ENCODE measurements at places on chromosomes 13 and 19.

DNA sequence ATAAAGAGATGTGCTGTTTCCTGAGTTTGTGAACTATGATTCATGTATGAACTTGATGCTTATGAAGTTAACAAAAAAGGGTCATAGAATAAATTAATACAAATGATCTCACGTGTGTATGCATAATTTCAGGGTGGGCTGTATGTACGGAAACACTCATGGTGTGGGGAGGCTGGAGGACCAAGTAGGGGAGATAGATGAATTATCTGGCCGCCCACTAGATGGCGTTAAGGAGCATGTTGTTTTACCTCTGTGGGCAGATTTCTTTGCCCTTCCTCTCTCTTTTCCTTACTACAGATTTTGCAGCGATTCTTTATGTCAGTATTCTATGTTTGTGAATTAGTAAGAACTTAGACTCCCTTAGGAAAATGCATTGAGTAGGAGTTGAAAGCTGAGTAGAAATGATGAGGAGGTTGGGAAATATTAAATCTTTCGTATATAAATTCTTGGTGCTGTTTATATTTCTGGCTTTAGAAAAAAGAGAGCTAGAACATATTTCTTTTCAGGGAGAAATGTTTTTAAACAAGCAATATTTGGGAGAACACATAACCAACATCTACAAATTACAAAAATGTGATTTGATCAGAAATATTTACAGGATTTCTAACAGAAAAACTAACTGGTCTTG lies 47.4 kb upstream of the TMTC4 start:
- peak; percentile 37 for DNase-seq

GRCh38 chr13:108120302-108120701 lies 95.0 kb downstream of the LIG4 start:
- DNase-seq: no peak

- DNase-seq: no peak
These were observed 6.2 kb downstream of the UBAC2 start for GRCh38 chr13:99206873-99207272.

GRCh38 chr13:79908381-79908780 lies 427.4 kb downstream of the NDFIP2 start:
- DNase-seq: peak; percentile 25

DNA sequence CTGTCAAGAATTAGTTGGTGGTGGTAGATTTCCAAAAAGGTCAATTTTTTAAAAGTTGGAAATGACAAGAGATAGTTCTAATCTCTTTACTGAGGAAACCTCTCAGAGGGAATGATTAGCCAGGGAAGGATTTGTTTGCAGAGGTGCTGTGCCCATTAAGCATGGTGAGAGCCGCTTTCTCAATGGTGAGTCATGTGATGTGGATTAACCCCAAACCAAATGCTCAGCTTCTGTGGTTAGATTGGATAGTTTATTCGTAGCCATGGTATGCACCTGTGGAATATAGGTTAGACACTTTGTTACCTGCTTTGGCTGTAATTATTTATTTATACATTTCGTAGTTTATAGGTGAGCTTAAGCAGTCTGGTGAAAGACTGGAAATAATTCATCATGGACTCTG lies 7.1 kb downstream of the HNRNPM start:
- no peak for DNase-seq

DNA sequence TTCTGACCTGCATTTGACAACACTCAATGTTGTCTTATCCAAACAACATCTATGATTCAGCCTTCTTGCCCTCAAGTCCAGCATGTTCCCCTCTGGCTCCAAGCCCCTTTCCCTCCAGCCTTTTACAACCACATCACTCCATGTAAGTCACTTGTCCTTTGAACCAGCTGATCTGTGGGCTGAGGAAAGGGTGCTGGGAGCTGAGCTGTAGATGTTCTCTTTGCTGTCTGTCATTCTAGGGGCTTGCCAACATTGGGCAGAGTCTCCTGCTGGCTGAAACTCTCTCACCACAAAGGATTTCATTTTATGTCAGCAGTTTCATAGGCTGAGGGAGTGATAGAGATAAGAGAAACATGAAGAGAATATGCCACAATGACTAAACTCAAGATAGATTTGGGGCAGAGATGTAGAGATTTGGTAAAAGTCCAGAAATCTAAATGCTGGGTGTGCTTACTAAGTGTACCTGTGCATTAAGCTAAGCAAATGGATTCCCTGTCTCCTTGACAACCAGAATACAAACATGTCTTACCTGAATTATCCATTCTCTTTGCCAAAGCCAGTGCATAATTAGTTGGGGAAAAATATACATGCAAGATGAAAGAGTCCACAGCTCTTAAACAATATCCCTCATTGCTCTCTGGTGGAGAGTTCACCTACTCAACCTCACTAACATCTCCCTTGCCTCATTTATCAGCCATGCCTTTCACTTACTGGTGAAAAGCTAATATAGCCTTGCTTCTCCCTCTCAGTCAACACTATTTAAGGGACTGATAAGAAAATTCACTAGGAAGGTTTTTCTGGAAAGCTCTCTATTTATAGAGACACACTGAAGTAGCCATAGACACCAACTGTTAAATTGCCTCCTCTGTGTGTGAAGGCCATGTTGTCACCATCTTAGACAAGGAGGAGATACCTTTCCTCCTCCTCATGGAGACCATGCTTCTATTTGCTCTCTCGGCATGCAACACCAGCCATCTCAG lies 175.5 kb upstream of the SERP2 start:
- DNase-seq: no peak

DNA sequence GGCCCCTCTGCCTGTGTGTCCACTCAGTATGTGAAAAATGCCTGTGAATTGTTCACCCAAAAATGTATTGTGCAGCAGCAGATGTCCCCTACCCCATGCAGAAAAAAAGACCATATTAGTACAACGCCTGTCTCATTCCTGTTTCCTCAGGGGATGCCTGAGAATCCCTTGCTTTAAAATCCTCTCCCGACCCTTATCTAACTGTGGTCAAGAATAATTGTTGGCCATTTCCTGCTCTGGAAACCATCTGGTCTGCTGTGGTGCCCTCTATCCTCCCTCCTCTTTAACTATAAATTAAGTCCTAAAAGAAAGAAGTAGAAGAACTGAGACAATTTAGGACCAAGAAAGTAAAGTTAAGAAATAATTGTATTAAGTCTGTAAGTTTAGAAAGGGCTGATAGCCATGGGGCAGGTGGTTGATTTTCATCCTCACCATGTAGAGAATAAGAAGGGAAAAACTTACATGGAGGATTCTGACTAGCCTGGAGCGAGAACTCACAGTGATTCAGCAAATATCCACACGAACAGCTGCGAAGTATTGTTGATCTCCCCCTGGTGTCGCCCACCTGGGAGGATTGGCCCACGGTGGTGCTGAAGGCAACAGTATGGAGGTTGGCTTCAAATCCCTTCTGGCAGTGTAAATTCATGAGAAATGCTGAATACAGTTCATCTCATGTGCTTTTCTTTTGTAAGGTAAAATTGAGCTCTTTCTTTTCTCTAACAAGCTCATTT lies 85.6 kb downstream of the COL4A2 start:
- no peak for DNase-seq

DNA sequence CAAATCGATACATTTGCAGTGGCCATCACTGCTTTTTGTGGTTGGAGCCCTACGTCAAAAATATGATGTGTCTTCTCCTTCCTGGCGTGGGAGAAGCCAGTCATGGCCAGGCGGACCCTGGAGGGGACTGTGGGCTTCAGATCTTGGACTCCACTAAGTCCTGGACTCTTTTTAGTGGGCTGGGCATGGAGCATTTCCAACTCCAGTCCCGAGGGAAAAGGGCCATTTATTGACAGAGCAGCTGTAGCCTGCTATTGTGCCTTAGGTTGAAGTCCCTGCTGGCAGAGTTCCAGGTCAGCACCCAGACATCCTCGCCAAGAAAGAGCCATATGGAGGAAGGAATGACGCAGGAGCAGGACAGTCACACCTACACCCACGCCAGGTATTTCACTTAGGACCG lies 179.2 kb upstream of the ZNF507 start:
- no peak for DNase-seq

DNA sequence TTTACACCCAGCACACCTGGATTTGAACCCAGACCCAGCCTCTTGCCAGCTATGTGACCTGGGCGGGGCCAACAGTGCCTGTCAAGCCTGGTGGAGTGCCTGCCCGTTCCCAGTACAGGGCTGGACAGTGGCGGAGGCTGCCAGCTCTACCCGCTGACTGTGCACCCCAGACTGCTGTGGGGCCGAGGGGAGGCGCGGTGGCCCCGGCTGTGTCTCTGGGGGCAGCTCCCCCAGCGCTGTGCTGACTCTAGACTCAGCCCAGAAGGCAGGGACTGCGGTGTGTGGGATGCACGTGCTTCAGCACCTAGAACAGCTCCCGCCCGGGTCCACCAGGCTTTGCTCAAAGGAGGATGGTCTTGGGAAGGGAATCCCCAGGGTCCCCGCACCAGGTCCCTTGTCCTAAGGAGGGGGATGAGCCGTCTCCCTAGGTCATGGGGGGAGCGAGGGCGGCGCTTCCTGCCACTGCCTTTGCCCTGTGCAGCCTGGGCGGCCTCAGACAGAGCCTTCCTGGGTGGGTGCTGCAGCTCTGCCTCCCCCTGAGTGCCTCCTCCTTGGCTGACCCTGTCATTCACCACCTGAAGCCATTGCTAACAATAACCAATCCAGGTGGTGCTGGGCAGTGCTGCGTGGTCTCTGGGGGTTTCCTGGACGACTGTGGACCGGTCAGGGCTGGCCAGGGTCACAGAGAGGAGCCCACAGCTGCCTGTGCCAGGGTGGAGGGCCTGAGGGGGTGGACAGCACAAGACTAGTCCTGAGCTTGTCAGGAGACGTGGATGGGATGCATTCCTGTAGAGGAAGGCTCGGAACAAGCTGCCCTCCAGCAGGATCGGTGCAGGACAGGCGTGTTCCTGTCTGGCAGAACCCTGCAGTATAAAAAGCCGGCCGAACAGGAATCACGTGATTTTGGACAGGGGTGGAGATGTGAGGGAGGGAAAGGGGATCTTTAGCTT lies 18.6 kb downstream of the TMEM255B start:
- peak; percentile 26 for DNase-seq

- DNase-seq: no peak
These were observed 14.5 kb downstream of the ERFL start for GRCh38 chr19:41913538-41914423.

DNA sequence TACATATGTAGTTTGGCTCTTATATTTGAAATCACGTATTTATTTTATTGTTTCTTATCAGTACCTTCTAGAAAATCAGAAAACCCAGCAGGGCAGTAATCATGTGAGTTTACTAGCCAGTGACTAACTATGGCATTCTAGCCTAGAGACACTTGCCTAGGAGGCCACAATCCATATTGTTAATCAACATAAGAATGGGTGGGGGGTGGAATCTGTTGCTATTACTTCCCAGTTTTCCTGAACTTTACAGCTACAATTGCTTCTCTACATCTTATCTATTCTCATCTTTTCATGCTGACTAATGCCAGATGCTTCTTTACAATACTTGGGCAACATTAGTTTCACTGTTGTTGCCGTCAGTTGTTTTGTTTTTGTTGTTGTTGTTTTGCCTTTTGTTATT lies 18.7 kb upstream of the ATXN8OS start:
- DNase-seq: no peak

- DNase-seq: no peak
These were observed 27.7 kb downstream of the EFNB2 start for GRCh38 chr13:106507560-106508274.

- DNase-seq: no peak
These were observed 369.2 kb downstream of the PCDH9 start for GRCh38 chr13:66860878-66861417.

DNA sequence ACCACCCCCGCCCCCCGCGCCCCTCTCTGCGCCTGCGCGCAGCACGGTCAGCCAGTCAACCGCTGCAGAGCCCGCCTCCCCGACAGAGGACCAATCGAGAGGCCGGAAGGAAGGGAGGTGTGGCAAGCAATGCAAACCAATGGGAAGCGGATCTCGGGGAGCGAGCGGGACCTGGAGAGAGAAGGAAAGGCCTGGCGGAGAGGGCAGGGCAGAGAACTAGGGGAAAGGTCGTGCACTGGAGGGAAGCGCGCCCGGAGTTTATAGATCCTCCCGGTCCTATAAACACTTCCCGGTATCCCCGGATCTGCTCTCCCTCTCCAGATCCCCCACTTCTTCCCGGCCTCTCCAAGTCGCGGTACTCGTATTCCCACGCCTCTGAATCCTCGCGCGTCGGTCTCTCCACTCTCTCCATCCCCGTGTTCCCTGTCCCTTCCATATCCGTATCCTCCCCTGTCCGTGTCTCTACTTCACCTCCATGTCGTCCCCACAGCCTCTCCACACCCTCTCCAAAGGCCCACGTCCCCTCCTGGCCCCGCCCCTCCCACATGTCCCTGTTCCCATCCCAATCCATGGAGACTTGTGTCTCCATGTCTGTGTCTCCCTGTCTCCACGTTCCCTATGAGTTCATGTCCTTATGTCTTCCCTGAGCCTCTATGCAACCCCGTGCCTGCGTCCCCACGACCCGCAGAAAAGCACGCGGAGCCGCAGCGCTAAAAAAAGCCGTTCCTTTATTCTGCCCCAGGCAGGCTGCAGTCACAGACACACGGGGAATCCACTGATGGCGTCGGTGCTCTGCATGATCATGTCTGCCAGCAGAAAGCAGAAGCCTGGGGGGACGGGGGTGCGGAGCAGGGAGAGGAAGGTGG lies 434 bp upstream of the ETFB start:
- DNase-seq: peak; percentile 99

DNA sequence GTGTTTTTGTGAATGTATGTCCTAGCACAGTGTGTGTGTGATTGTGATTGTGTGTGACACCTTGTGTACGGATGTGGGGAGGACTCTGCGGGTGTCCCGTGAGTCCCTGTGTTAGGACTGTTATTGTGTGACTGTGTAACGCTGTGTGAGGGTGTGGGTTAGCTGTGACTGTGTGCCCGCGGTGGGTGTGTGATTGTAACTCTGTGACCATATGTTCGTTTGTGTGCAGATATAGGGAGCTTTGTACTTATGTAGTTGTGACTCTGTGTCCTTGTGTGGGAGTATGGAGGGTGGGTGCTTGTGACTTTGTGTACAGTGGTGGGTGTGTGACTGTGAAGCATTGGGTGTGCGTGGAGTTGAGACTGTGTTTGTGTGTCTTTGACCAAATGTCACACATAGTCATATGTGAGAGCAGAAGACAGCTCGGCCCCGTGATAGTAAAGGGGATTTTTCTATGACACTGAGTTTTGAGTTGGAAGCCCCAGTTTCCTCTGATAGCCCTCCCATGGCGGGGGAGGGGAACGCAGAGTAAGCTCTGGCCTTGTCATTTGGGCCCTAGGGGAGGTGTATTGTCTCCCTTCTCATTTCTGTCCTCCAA lies 949 bp upstream of the ZNF260 start:
- no peak for DNase-seq

- DNase-seq: no peak
These were observed 2.0 kb downstream of the USPL1 start for GRCh38 chr13:30619731-30620130.

Measured in lung (tissue), 17 donors.